ENCODE measurements at places on chromosomes 4 and X. TPM values are rescaled to one million over a fixed set of nuclear protein-coding genes. Genes with fewer than 3 reads are reported as not detected.

SOD3 gene
- total RNA-seq = 5.4 TPM

BGN gene
- 1.6 TPM for total RNA-seq

DNA sequence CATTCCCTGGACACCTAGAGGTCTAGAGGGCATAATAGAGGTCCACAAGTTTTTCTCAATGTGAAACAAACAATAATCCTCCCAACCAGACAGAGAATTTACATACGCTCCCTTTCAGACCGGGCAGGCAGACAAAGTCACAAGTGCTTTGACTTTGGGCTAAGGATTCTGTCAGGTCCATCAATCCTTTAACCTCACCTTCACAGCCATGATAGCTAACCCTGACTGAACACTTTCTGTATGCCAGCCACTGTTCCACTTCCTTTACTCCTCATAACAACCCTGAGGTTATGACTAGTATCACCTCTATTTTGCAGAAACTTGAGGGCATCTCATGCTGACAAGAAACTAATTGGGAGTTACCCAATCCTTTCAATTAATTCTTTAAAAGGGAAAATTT is 118.8 kb upstream of the AFF2 start:
- no peak for DNase-seq
- no peaks in the 10 kb centered on the region for H3K4me1 ChIP-seq
- no peaks in the 10 kb centered on the region for H3K36me3 ChIP-seq
- peaks cover 54% of the 10 kb centered on the region for H3K27me3 ChIP-seq

- no peak for DNase-seq
- H3K27ac ChIP-seq = no peak overlapping the region
- no peaks in the 10 kb centered on the region for H3K36me3 ChIP-seq
- H3K4me1 ChIP-seq = no peaks in the 10 kb centered on the region
These were observed 48.1 kb upstream of the CXCL8 start for GRCh38 chr4:73692254-73692653.

DNA sequence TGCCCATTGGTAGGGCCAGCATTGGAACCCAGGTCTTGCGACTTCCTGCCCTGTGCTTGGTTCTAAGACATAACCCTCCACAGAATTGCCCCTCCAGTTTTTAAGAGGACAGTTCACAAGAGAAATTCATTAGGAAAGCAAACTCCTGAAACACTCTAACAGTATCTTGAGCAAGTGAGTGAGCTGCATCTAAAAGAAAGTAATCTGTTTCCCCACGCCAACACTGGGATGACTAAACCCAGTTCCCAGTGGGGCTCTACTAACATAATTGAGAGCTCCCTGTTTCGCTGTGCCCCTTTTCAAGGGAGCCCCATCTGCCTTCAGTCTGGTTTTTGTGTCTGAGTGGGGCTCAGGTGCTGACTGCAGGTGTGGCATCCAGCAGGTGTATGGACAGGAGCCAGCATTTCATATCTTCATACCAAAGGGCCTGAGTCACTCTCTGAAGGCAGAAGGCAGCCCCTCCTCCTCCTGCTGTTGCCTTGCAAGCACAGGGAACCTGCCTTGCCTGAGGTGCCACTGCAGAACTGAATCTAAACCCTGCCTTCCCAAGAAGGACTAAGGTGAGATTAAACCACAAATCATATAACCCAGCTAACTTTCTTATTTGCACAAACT is 8.0 kb downstream of the AMOT start:
- no peak overlapping the region for H3K27ac ChIP-seq
- no peaks in the 10 kb centered on the region for H3K36me3 ChIP-seq

All from endodermal cell (in vitro differentiated cells).